Suprapubic skin (tissue), 4 donors: ENCODE measurements at places on chromosomes 12 and 14. TPM values are rescaled to one million over a fixed set of nuclear protein-coding genes. Genes with fewer than 3 reads are reported as not detected.
A peak's percentile ranks its signal among the peaks of the same experiment; 100 is the strongest.

GRCh38 chr14:102901633-102902032 lies 20.8 kb upstream of the AMN start:
- no peaks in the 10 kb centered on the region for H3K27me3 ChIP-seq
- H3K4me1 ChIP-seq, result no peaks in the 10 kb centered on the region
- DNase-seq, result no peak
- H3K4me3 ChIP-seq, result no peak overlapping the region

- no peak overlapping the region for H3K4me3 ChIP-seq
- H3K27me3 ChIP-seq, result peaks cover 100% of the 10 kb centered on the region
- no peak overlapping the region for H3K27ac ChIP-seq
- no peaks in the 10 kb centered on the region for H3K4me1 ChIP-seq
- no peaks in the 10 kb centered on the region for H3K36me3 ChIP-seq
- DNase-seq, result no peak
Observed at GRCh38 chr12:113476176-113476986, 4.7 kb upstream of the LHX5 start.

GRCh38 chr12:108094056-108094649 lies 34.9 kb upstream of the WSCD2 start:
- no peak overlapping the region for H3K27ac ChIP-seq
- DNase-seq, result no peak
- no peaks in the 10 kb centered on the region for H3K36me3 ChIP-seq
- peaks cover 4% of the 10 kb centered on the region for H3K4me1 ChIP-seq
- no peak overlapping the region for H3K4me3 ChIP-seq

GRCh38 chr12:116677202-116677661 lies 60.6 kb downstream of the SPRING1 start:
- H3K36me3 ChIP-seq, result no peaks in the 10 kb centered on the region
- no peaks in the 10 kb centered on the region for H3K27me3 ChIP-seq
- no peak overlapping the region for H3K4me3 ChIP-seq
- peak; percentile 1 for DNase-seq
- peaks cover 6% of the 10 kb centered on the region for H3K4me1 ChIP-seq

Gene KCNC2
- not detected for total RNA-seq

Gene CD69
- total RNA-seq, result 0.93 TPM
